Lung (tissue), 17 donors: ENCODE measurements at places on chromosomes 7 and 10. TPM values are rescaled to one million over a fixed set of nuclear protein-coding genes. Genes with fewer than 3 reads are reported as not detected.

- DNase-seq: no peak
- H3K4me3 ChIP-seq: no peak overlapping the region
- H3K36me3 ChIP-seq: no peaks in the 10 kb centered on the region
- H3K27ac ChIP-seq: no peak overlapping the region
These were observed 164.4 kb downstream of the HGF start for GRCh38 chr7:81605493-81605892.

- H3K27ac ChIP-seq: no peak overlapping the region
- no peaks in the 10 kb centered on the region for H3K4me1 ChIP-seq
- no peaks in the 10 kb centered on the region for H3K27me3 ChIP-seq
- no peak overlapping the region for H3K4me3 ChIP-seq
- H3K36me3 ChIP-seq: no peaks in the 10 kb centered on the region
These were observed 42.1 kb downstream of the ST8SIA6 start for GRCh38 chr10:17412323-17412722.

DNA sequence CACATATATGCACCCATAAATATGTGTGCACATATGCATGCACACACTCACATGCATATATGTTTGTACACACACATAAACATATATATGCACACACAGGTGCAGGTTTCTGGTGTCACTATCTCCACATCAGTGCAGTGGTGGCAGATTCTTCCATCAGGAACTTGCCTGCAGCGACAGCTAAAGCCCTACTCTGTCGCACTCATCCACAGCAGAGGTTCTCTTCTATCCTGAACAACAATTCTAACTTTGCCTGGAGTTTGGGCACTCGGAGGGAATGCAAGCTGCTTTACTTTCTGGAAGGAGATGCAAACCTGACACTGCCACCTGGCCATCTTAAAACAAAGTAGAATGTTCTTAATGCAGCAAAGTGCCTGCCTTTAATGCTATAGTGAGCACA lies 745.8 kb downstream of the GRID1 start:
- no peaks in the 10 kb centered on the region for H3K4me1 ChIP-seq
- no peaks in the 10 kb centered on the region for H3K27me3 ChIP-seq
- H3K4me3 ChIP-seq: no peak overlapping the region
- no peak for DNase-seq
- H3K27ac ChIP-seq: no peak overlapping the region
- H3K36me3 ChIP-seq: no peaks in the 10 kb centered on the region

GRCh38 chr10:62450912-62451610 lies 76.9 kb downstream of the ZNF365 start:
- H3K4me3 ChIP-seq: no peak overlapping the region
- no peaks in the 10 kb centered on the region for H3K27me3 ChIP-seq
- H3K27ac ChIP-seq: no peak overlapping the region
- no peaks in the 10 kb centered on the region for H3K4me1 ChIP-seq

DNA sequence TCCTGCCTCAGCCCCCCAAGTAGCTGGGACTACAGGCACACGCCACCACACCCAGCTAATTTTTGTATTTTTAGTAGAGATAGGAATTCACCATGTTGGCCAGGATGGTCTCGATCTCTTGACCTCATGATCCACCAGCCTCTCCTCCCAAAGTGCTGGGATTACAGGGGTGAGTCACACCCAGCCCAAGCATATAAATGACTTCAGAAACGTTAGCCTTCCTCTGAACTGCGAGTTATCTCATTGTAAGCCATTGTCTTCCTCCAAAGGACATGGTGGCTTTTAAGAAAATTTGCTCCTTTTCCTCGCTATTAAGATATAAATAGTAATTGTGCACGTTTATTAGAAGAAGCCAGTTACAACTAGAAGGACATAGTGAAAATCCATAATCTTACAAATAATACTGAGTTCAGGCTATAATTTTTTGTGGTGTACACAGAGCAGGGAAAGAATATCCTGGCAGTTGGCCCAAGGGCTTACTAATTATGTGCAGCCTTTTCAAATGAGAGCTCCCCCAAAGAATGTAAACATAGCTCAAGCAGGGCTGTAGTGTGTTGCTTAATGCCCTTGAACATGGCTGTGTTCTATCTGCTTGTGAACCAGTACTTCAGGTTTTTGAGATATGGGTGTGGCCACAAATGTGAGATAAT lies 495.8 kb downstream of the PARD3 start:
- peaks cover 5% of the 10 kb centered on the region for H3K36me3 ChIP-seq
- peak overlapping the region; percentile 13 for H3K27ac ChIP-seq
- no peaks in the 10 kb centered on the region for H3K27me3 ChIP-seq
- peak; percentile 99 for DNase-seq

GPR37 gene
- total RNA-seq: 1.1 TPM

MRPS33 gene
- 17.3 TPM for total RNA-seq

KCNMA1 gene
- 13.0 TPM for total RNA-seq
